Stimulated activated CD4-positive, alpha-beta T cell treated with anti-CD3 and anti-CD28 coated beads, Interleukin-4, amount 100 ng/mL, for 1 hour (primary cell): ENCODE measurements at places on chromosomes 1 and 21.

DNA sequence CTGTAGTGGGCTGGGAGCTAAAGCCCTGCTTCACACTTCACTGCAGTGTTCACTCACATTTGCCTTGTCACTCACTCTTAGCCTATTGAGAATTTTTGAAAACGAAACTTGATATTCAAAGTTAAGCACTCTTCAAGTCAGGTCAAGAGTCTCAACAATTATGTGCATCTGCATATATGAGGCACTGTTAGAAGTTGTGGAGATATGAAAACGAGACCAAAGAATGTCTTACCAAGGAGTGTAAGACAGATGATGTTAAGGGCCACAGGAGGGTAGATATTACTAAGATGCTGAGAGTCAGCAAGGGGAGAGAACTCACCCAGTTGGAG is 64.7 kb upstream of the GJA8 start:
- no peak for DNase-seq

DNA sequence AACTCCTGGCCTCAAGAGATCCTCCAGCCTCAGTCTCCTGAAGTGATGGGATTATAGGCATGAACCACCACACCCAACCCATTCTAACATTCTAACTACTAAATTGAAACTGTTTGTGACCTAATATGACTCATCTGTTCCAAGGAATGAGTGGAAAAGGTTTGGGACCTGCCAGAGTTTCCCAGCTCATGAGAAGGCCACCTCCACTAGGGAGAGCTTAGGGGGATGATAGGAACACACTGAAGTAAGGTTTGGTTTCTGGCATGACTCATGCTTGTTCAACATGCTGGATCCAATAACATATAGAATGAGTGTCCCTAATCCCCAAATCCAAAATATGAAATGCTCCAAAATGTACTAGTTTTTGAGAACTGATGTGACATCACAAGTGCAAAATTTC is 18.9 kb upstream of the SCAF4 start:
- no peak for DNase-seq

DNA sequence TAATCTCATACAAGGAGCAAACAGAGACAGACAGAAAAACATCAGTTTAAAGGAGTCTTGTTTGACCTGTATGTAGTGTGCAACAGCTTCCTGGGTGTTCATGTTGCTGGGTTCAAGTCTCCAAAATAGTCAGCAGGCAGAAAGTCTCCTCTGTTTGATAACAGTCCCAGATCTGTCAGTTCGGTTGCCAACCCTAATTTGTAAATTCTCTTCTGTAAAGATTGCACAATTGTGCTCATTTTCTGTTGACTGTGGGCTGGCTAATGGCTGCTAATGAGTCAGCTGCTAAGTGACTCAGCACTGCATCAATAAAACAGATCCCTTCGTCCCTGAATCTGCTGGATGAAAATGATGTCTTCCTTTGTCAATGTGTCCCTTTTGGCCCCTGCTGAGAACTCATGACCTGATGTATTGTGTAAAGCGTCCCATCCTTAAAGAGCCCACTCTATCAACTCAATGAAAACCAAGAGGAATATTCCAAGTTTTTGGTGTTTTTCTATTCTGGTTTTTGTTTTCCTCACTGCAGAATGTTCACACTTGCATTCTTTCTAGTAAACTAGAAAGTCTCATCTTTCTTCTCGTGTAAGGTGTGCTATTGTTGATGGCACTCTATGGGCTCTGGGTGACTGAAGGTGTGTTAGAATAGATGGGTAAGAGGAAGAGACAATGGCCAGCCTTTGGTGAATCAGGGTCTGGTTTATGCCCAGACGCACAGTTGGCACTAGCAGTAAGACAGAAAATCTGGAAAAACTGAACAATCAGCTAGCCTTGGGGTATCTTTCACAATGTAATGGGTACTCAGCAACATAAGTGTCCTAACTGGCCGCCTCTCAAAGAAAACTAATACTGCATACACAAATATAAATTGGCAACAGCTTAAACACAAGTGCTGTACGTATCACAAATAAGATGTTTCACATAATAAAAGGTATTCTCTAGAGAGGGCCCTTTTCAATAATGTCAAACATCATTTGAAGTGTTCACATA is 75.1 kb upstream of the SIPA1L2 start:
- DNase-seq, result no peak

DNA sequence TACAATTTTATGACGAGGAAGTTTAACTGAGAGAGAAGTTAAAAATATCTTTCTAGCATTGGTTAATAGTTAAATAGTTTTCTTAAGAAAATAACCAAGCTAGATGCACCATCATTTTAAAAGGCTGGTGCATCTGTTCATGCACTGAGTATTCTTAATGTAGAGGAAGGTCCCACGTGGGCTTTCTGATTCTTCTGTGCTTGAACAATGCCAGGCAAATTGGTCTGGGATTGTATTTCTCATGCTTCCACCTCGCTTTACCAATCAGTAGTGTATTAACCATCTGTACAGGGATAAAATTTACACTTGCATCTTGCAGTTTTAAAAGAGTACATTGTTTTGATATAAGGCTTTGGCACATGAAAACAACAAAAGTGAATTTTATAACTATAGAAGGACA is 47.4 kb upstream of the MTF2 start:
- DNase-seq, result no peak

DNA sequence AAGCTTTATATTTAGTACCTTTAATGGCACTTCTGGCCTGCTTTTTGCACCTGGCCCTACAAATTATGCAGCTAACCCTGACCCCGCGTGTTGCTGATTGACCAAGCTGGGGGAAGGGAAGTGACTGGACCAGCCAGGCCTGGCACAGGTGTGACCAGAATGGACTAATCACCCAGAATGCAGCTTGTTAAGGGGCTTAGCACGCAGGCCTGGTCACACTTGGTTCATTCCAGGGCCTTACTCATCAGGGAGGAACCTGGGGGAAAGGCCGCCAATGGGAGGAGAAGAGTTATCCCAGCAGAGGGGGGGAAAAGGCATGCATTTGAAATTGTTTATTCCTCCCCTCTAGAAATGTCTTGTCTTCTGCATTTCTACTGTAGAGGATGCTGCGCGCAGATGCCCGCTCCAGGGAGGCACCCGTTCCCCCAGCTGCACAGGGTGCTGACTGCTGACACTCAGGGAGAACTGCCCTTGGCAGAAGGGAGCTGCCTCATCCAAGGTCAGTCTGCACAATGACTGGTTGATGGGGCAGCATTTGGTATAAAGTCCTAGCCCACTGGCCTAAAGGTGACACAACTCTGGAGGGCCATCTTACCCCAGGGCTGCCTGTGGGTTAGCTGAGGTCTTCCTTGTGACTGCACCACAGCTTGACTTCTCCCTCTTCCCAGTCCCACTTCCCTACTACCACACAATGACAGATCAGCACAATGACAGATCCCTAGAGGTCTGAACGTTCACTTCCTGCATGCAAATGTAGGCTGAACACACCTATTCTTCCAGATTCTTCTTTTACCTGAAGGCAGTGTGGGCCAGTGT is 29.0 kb downstream of the DHCR24 start:
- DNase-seq, result no peak

- no peak for DNase-seq
Observed at GRCh38 chr1:172215006-172215405, 205.5 kb upstream of the C1orf105 start.

- no peak for DNase-seq
Observed at GRCh38 chr1:45385302-45385701, 45.1 kb upstream of the MUTYH start.

- no peak for DNase-seq
Observed at GRCh38 chr1:209648931-209649776, 3.1 kb downstream of the LAMB3 start.

DNA sequence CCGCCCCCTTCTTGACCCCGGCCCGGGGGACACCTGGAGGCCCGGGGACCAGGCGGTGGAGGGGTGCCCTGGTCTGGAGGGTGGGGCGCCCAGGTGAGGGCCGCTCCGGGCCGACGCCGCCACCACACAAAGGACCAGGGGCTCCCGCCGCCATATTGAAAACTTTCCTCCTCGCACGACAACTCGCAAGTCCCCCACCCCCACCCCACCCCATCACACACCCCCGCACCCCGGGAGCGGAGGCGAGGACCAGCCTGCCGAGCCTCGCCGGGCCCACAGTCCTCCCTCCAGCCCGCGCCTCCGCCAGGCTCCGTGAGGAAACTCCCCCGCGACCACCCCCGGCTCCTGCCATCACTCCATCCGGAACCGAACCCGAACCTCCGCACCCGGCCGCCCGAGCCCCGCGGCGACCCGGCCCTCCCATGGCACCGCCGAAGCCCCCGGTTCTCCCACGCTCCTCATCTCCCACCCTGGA is 733 bp downstream of the KDM5B start:
- DNase-seq, result peak; percentile 59

DNA sequence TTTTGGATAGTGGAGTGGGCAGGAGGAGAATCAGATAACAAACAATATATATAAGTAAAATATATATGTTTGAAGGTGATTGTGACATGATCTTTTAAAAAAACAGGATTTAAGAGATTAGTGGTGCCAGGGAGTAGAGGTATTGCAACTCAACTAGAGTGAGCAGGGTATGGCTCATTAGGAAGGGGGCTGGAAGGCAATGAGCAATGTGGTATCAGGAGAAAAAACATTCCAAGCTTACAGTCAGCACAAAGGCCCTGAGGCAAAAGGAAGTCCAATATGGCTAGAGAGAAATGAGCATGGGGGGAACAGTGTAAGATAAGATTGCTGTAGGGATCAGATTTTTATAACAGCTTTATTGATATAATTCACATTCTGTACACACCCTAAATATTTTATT is 5.3 kb upstream of the GADD45A start:
- no peak for DNase-seq

GRCh38 chr1:147547065-147547464 is 5.8 kb downstream of the BCL9 start:
- DNase-seq, result no peak

- DNase-seq, result no peak
Observed at GRCh38 chr1:16067127-16067768, 6.2 kb downstream of the FAM131C start.

- DNase-seq, result no peak
Observed at GRCh38 chr1:217333939-217334338, 297.0 kb downstream of the GPATCH2 start.
